CD4-positive, alpha-beta T cell treated with Interleukin-2 at 100 ng/mL for 4 hours (primary cell): ENCODE measurements at places on chromosomes 2 and 18.
A peak's percentile ranks its signal among the peaks of the same experiment; 100 is the strongest.

- no peak for DNase-seq
These were observed 1393.8 kb downstream of the LRP1B start for GRCh38 chr2:140737006-140737405.

GRCh38 chr2:96756788-96757476, 3.8 kb upstream of the CNNM4 start:
- DNase-seq, result no peak

GRCh38 chr2:170743530-170744239, 26.5 kb upstream of the ERICH2 start:
- no peak for DNase-seq

- no peak for DNase-seq
These were observed 106.4 kb upstream of the CCDC85A start for GRCh38 chr2:56077359-56077915.

- peak; percentile 22 for DNase-seq
These were observed 423 bp upstream of the TTC27 start for GRCh38 chr2:32627441-32627813.

DNA sequence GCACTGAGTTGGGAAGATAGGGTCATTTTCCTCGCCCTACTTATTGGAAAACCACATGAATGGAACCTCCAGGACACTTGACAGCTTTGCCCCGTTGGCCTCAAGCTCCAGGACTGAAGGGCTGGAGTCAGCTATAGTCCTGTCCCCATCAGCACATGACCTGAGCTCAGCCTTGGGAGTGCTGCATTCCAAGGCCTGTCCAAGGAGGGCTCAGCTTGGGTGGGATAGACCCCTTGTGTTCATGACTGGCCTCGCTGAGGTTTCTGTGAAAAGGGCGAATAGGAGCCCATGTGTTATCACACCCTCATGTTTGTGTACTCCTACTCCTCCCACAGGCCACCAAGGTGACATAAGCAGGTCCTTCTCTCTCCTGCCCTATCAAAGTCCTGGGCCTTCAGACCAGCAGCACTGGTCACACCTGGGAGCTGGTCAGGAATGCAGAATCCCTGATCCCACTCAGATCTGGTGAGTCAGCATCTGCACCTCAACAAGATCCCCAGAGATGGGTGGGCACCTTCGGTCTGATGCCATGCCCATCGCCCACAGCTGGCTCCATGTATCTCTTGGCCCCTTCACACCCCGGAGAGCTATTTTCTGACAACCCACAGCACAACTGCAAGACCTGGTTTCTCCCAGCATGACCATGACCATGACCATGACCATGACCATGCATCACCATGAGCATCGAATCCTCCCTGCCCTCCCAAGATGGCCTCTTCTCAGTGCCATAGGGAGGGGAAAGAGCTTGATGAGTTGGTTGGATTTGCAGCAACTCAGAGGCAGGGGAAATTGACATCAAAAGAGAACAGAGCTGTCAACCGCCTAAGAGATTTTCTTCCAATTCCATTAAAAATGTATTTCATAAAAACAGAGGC, 83.0 kb upstream of the RAB6C start:
- no peak for DNase-seq

GRCh38 chr2:199452260-199452990, 5.3 kb downstream of the SATB2 start:
- DNase-seq, result no peak

GRCh38 chr18:32301976-32302743, 112.3 kb downstream of the MEP1B start:
- no peak for DNase-seq

- DNase-seq, result no peak
These were observed 240.8 kb downstream of the NEDD4L start for GRCh38 chr18:58284699-58285448.

GRCh38 chr2:216014006-216014405, 655 bp upstream of the MREG start:
- DNase-seq, result no peak

DNA sequence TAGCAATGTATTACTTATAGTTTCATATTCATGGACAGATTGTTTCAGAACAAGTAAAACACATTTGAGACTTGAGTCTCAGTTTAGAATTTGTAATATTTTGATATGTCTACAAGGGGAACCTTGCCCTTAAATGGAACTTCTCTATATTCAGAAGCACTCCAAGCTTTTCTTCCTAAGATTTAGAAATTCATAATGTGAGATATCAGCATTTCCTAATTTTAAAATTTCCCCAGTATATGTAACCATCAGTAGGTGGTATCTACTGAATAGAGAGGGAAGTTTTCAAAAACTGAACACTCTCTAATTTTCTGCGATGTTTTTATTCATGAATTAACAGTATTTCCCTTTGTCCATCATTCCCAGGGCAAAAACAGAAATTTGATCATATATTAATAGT, 7.6 kb downstream of the ANKRD62 start:
- DNase-seq, result no peak

DNA sequence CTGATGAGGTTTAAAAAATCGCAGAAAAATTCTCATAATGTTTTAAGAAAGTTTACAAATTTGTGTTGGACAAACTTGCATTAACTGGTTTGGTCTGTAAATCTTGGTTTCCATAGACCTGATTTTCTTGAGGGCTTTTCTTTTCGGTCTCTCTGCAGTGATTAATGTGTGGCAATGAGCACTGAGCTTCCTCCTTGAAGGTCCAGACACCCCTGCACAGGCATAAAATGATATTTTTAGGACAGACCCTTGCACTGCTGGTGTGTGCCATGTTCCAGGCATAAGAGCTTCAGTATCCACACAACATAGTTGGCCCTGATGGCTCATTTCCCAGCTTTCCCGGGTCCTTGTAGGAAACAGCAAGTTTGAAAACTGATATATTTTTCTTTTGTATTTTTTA, 33.7 kb downstream of the MRPL33 start:
- DNase-seq, result no peak
